Esophagus mucosa (tissue), 1 donor: ENCODE measurements at places on chromosomes 12 and 14. TPM values are rescaled to one million over a fixed set of nuclear protein-coding genes. Genes with fewer than 3 reads are reported as not detected.

The FGF23 gene
- not detected for total RNA-seq

The OTOGL gene
- 0.04 TPM for total RNA-seq

The KCNC2 gene
- not detected for total RNA-seq

The TCTN1 gene
- total RNA-seq = 13.0 TPM

The TPPP2 gene
- total RNA-seq = not detected

The SCNN1A gene
- 142 TPM for total RNA-seq

The KRT78 gene
- 291 TPM for total RNA-seq

The GALNT16 gene
- 1.00 TPM for total RNA-seq

The CPNE6 gene
- not detected for total RNA-seq

The GUCY2C gene
- 0.20 TPM for total RNA-seq

The WNT5B gene
- 9.8 TPM for total RNA-seq

The WIF1 gene
- 0.20 TPM for total RNA-seq

The PLA2G1B gene
- total RNA-seq = not detected

The LIN7A gene
- 0.56 TPM for total RNA-seq

The CRIP2 gene
- 51.5 TPM for total RNA-seq
